ENCODE measurements at places on chromosomes 7 and 10. TPM values are rescaled to one million over a fixed set of nuclear protein-coding genes. Genes with fewer than 3 reads are reported as not detected.

SHTN1 gene
- total RNA-seq: 0.08 TPM

CALML5 gene
- total RNA-seq: not detected

MAT1A gene
- not detected for total RNA-seq

EVX1 gene
- total RNA-seq: not detected

PRPS1L1 gene
- not detected for total RNA-seq

PODXL gene
- 0.70 TPM for total RNA-seq

KCP gene
- 0.10 TPM for total RNA-seq

PRLHR gene
- total RNA-seq: not detected

FGFBP3 gene
- 3.6 TPM for total RNA-seq

PHKG1 gene
- total RNA-seq: 1.1 TPM

DCLRE1A gene
- total RNA-seq: 17.4 TPM

LRMDA gene
- not detected for total RNA-seq

NPTX2 gene
- total RNA-seq: not detected

MYO3A gene
- total RNA-seq: 0.74 TPM

SLC18A2 gene
- not detected for total RNA-seq

MACROH2A2 gene
- total RNA-seq: 4.8 TPM

ARHGAP22 gene
- total RNA-seq: not detected

CCDC126 gene
- total RNA-seq: 3.9 TPM

ECHDC3 gene
- total RNA-seq: 1.9 TPM

DPCD gene
- 22.9 TPM for total RNA-seq

FAM25A gene
- not detected for total RNA-seq

MSMB gene
- total RNA-seq: not detected

CRYGN gene
- 0.12 TPM for total RNA-seq

TMEM184A gene
- 0.14 TPM for total RNA-seq

CALML3 gene
- not detected for total RNA-seq

CDK14 gene
- 0.92 TPM for total RNA-seq

SCRN1 gene
- total RNA-seq: 9.2 TPM

CDHR1 gene
- total RNA-seq: 1.6 TPM

MOGAT3 gene
- total RNA-seq: not detected

YKT6 gene
- 75.9 TPM for total RNA-seq

GNGT1 gene
- total RNA-seq: not detected

MKX gene
- 1.1 TPM for total RNA-seq

AFAP1L2 gene
- total RNA-seq: 3.2 TPM

CD36 gene
- total RNA-seq: not detected

TMEM196 gene
- total RNA-seq: not detected

CLCN1 gene
- total RNA-seq: not detected

NUTM2E gene
- not detected for total RNA-seq

PLXDC2 gene
- not detected for total RNA-seq

All from activated naive CD8-positive, alpha-beta T cell treated with anti-CD3 and anti-CD28 coated beads for 36 hours (primary cell).